ENCODE measurements at places on chromosomes 6 and 20.

GRCh38 chr6:71349395-71349794 lies 60.8 kb downstream of the OGFRL1 start:
- DNase-seq = peak; percentile 48

DNA sequence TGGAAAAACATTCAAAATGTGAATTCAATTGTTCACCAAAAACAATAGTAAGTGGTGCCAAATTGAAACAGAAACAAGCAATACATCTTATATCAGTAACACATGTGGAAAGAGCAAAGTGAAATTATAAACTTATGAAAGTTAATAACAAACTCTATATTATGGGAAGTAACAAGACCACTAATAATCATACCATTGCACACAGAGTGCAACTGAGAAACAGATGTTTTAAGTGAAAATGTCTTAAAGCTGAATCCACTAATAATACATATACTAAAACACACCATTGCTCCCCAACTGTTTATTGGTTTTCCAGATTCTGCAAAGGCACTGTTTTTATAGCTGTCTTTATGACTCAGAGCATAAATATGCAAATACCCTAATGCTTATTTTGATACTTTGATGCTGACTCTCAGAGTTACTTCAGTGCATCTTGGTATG lies 292.3 kb downstream of the RFPL4B start:
- peak; percentile 85 for DNase-seq

DNA sequence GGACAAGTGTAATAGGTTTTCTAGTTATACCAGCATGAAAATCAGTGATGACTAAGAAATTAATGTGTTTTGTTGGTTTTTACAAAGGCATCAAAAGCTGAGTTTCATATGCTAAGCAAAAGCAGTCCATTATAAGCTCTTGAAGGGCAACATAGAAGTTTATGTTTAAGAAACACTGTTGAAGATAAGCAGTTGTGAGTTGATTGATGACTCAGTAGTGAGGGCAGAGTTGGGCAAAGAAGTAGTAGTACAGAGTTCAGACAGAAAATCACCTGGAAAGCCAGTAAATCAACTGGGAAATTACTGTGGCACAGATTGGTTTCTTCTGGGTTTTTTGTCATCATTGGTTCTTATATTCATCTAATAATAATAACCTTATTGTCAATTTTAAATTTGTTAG lies 78.0 kb upstream of the SMIM8 start:
- no peak for DNase-seq

- DNase-seq = no peak
Measured at GRCh38 chr6:77322604-77323003, 140.7 kb downstream of the HTR1B start.

DNA sequence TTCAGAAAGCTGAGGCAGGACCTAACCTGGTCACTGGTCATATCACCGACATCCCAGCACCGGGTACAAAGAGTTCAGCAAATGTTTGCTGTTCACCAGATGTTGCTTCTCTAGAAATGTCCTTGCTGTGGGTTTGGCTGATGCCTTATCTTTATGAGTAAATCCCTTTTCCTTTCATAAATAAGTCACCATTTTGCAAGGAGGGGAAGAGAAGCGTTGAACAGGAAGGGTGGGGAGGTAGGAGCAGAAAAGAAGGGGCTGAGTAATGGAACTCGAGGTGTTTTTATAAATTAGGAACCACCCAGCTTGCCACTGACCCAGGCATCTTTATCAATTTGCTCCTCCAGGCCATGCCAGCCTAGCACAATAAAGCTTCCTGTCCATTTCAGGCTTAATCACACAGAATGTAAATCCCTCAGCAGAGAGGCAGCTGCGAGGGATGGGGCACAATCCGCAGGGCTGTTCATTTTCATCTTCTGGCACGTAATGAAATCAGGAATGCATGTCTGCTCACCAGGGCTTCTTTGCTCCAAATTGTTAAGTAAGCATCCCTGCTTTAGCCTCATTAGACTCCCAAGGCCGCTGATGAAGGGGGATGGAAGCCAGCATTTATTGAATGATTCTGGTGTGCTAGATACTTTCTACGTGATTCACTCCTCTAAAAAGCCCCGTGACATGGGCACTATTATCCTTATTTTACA lies 371.9 kb upstream of the CHD6 start:
- DNase-seq = no peak

- DNase-seq = peak; percentile 97
Measured at GRCh38 chr6:131755597-131755996, 44.8 kb upstream of the CTAGE9 start.

DNA sequence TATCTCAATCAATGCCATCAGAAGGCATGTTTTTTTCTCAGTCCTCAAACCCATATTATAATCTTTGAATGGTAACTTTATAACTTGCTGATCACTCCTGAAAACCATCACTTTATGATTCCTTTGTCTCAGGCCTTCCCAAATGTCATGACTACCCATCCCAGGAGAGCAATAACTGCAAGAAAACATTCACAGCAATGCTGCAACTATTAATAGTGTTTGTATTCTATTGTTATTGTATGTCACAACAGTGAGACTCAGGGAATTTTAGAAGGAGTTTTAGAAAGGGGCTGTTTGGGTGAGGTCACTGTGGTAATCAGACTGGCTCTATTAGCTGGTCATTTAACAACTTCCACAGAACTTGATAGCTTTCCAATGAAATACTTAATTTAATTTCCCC lies 301.4 kb upstream of the TBX18 start:
- DNase-seq = no peak

DNA sequence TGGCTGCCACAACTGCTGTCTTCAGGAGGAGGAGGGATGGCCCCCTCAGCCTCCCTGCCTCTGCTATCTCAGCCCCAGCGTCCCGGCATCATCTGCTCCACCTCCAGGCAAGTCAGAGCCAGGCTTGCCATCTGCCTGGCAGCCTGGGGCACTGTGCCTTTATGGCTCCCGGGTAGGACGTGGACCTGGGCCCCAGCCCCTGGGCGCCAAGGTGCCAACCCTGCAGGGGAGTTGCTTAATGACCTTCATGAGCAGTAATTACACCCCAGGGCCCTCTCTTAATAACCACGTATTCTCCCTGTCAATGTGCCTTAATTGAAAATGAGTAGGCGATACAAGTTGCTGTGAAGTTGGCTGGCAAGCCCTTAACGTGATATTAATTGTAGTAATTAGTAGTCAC lies 122.1 kb upstream of the MLN start:
- DNase-seq = no peak

GRCh38 chr20:6953611-6954010 lies 186.1 kb downstream of the BMP2 start:
- DNase-seq = no peak

GRCh38 chr6:151376440-151376839 lies 14.9 kb downstream of the ZBTB2 start:
- DNase-seq = no peak

- no peak for DNase-seq
Measured at GRCh38 chr20:59068534-59068933, 25.9 kb upstream of the PRELID3B start.

DNA sequence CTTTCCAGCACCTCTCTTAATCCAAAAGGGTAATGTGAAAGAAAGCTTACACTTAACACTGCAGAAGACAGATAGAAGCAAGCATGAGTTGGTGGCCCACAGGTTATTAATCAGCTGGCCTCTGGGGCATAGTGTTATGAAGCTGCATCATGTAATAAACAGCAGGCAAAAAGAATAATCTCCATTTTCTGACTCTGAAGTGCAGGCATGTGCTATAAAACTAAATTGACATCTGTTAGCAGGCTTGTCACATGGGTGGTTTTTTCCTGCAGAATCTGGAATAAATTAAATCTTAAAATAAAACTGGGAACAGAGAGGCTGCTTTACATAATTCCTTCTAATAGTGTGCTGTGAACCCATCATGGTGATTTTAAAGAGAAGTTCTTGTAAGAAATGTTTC lies 73.3 kb downstream of the METTL24 start:
- no peak for DNase-seq

DNA sequence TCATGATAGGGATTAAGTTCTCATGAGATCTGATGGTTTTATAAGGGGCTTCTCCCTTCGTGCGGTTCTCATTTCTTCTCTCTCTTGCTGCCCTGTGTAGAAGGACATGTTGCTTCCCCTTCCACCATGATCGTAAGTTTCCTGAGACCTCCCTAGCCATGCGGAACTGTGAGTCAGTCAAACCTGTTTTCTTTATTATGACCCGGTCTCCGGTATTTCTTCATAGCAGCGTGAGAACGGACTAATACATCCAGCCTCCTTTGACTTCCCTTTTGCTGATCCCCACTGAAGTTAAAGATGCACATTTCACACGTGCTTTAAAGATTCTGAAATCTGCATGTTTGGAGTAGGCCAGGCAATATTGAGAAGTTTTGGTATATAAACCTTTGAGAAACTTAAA lies 543.1 kb downstream of the PRKN start:
- no peak for DNase-seq

- no peak for DNase-seq
Measured at GRCh38 chr20:23868321-23868720, 11.2 kb downstream of the CST5 start.

DNA sequence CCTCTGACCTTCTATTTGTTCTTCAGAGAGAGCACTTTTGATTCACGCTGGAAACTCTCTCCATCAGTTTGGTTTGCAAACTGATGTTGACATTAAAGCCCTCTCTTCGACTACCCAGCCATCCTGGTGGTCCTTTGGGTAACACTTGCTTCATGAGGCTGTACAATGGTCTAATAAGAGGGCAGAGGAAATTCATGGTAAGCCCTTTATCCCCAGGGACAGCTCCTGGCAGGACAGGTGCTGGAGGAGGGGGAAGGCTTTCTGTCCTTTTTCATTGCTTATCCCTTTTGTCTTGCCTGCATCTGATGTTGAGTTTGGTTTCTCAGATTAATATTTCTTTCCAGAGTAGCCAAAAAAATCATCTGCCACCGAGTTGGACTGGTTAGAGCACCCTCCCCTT lies 52.1 kb upstream of the CD93 start:
- DNase-seq = no peak

DNA sequence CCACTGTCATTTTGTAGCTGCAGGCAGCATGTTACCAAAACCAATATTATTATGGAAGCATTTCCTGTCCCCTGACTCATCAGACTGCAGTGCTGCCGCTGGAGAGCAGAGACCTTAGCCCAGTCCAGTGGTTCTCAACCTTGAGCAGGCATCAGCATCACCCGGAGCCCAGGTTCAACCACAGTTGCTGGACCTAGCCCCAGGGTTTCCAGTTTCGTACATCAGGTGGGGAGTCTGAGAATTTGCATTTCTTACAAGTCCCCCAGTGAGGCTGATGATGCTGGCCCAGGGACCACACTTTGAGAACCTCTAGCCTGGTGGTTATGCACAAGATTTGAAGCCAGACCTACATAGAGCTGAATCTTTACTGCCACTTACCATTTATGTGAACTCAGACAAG lies 47.3 kb downstream of the LY86 start:
- DNase-seq = no peak

DNA sequence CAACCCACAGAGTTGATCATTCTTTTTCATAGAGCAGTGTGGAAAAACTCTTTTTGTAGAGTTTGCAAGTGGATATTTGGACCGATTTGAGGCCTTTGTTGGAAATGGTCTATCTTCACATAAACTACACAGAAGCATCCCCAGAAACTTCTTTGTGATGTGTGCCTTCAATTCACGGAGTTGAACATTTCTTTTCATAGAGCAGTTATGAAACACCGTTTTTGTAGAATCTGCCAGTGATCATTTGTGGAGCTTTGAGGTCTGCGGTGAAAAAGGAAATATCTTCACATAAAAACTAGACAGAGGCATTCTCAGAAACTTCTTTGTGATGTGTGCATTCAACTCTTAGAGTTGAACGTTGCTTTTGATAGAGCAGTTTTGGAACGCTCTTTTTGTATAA lies 618.4 kb upstream of the ZNF337 start:
- DNase-seq = no peak

- no peak for DNase-seq
Measured at GRCh38 chr20:51480507-51481270, 61.8 kb downstream of the NFATC2 start.

GRCh38 chr6:1312203-1312472 lies 240 bp downstream of the FOXQ1 start:
- no peak for DNase-seq

DNA sequence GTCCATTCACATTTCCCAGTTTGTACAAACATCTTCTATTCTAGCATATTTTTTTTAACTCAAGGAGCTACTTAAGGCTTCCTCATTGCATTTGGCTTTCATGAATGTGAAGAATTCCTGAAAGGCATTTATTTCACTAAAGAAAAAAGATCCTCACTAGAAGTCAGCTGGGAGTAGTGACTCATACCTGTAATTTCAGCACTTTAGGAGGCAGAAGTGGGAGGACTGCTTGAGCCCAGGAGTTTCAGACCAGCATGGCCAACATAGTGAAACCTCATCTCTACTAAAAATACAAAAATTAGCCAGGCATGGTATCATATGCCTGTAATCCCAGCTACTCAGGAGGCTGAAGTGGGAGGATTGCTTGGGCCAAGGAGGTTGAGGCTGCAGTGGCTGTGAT lies 30.9 kb upstream of the XRN2 start:
- peak; percentile 9 for DNase-seq

DNA sequence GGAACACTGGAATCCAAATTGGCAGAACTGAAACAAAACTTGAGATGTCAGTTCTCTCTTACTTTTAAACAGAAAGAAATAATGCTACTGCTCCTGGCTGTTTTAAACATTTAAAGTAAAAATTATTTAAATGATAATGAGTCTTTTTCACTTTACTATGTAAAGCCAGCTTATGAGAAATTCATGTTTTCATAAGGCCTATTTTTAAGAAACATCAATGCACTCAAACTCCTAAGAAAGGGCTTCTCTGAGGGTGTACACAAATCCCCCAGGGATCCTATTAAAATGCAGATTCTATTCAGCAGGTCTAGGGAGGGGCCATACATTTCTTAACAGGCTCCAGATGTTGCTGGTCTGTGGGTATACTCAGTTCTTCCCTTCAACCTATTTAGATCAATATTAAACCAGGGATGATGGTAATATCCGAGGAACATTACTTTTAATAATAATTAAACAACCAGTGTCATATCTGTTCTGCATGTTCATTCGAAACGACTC lies 2.3 kb downstream of the FERMT1 start:
- DNase-seq = no peak

DNA sequence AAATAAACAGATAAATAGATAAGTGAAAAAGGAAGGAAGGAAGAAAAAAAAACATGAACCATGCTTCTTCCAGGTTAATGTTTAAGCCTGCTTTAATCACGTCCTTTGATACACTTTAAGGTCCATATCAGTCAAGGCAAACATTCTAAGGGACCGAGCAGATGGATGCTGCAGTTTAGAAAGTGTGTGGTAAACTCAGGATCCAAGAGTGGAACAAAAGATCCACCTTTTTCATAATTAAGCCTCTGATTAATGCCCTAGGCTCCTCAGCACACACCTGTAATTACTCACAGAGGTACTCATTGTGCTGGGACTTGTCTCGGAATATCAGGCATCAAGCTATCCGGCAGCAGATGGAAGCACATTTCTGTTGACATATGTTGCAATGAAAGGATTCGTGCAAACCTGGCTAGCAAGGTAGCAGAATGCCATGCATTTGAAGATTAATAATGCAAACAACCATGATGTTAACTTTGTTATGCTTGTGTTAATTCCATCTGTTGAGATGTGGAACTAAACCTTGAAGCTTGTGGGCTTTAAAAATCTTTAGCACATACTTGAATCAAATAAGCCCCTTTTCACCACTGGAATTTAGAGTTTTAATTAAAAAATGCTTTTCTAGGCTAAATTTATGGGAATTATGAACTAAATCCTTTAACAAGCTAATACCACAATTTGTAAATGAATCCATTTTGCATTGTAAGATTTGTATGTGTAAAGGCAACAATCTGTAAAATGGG lies 163.7 kb downstream of the RALGAPA2 start:
- no peak for DNase-seq

- DNase-seq = peak; percentile 10
Measured at GRCh38 chr6:164322533-164322932, 908.0 kb downstream of the QKI start.
